ENCODE measurements at places on chromosomes 2 and 18. TPM values are rescaled to one million over a fixed set of nuclear protein-coding genes. Genes with fewer than 3 reads are reported as not detected.

GRCh38 chr2:169649278-169649677 is 44.9 kb downstream of the CFAP210 start:
- H3K4me3 ChIP-seq: no peak overlapping the region
- H3K27me3 ChIP-seq: peaks cover 6% of the 10 kb centered on the region
- DNase-seq: no peak
- H3K27ac ChIP-seq: no peak overlapping the region

DNA sequence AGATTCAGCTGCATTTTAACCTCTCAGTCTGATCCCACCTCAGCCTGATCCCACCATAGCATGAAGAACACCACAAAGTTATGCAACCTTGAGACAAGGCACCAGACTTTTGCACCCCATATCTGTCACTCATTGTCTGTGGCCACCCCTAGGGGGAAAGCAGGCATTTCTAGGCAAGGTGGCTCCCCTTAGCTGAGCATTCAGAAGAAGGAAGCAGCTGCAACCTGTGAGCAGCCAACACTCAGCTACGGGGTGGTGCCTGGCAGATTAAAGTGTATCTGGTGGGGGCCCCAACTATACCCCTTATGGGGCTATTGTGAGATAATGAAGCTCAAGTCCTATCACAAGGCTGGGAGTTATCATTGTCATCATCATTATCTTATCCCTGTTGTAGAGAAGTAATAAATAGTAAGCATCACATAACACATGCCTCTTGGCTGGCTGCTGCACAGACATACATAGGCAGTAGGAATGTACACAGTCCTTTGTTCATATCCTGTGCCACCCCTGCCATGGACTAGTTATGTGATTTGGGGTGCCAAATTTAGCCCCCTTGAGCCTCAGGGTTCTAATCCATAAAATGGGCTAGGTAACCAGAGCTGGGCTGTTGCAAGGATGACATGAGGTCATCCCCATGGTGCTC is 20.6 kb upstream of the TMEM163 start:
- peaks cover 11% of the 10 kb centered on the region for H3K27me3 ChIP-seq
- H3K4me1 ChIP-seq: peaks cover 50% of the 10 kb centered on the region
- H3K4me3 ChIP-seq: no peak overlapping the region
- H3K36me3 ChIP-seq: no peaks in the 10 kb centered on the region
- DNase-seq: no peak

- H3K4me1 ChIP-seq: peaks cover 25% of the 10 kb centered on the region
- H3K4me3 ChIP-seq: no peak overlapping the region
These were observed 124.1 kb downstream of the MEMO1 start for GRCh38 chr2:31886700-31887099.

- no peak overlapping the region for H3K27ac ChIP-seq
- H3K4me1 ChIP-seq: no peaks in the 10 kb centered on the region
- H3K36me3 ChIP-seq: no peaks in the 10 kb centered on the region
- peaks cover 5% of the 10 kb centered on the region for H3K27me3 ChIP-seq
- no peak overlapping the region for H3K4me3 ChIP-seq
These were observed 735.4 kb upstream of the FANCL start for GRCh38 chr2:58976375-58977071.

GRCh38 chr2:42977270-42978174 is 185.1 kb upstream of the HAAO start:
- H3K4me1 ChIP-seq: peaks cover 14% of the 10 kb centered on the region
- no peaks in the 10 kb centered on the region for H3K27me3 ChIP-seq
- no peaks in the 10 kb centered on the region for H3K36me3 ChIP-seq

GRCh38 chr2:171287611-171288010 is 126.9 kb upstream of the TLK1 start:
- H3K27ac ChIP-seq: no peak overlapping the region
- no peaks in the 10 kb centered on the region for H3K27me3 ChIP-seq
- no peaks in the 10 kb centered on the region for H3K4me1 ChIP-seq
- H3K4me3 ChIP-seq: no peak overlapping the region
- H3K36me3 ChIP-seq: no peaks in the 10 kb centered on the region

GRCh38 chr2:74188018-74188601 is 9.4 kb upstream of the MOB1A start:
- H3K27ac ChIP-seq: no peak overlapping the region
- no peak overlapping the region for H3K4me3 ChIP-seq
- H3K27me3 ChIP-seq: peaks cover 7% of the 10 kb centered on the region
- no peaks in the 10 kb centered on the region for H3K36me3 ChIP-seq

The C2orf66 gene
- not detected for total RNA-seq

The SERPINB12 gene
- total RNA-seq: not detected

DNA sequence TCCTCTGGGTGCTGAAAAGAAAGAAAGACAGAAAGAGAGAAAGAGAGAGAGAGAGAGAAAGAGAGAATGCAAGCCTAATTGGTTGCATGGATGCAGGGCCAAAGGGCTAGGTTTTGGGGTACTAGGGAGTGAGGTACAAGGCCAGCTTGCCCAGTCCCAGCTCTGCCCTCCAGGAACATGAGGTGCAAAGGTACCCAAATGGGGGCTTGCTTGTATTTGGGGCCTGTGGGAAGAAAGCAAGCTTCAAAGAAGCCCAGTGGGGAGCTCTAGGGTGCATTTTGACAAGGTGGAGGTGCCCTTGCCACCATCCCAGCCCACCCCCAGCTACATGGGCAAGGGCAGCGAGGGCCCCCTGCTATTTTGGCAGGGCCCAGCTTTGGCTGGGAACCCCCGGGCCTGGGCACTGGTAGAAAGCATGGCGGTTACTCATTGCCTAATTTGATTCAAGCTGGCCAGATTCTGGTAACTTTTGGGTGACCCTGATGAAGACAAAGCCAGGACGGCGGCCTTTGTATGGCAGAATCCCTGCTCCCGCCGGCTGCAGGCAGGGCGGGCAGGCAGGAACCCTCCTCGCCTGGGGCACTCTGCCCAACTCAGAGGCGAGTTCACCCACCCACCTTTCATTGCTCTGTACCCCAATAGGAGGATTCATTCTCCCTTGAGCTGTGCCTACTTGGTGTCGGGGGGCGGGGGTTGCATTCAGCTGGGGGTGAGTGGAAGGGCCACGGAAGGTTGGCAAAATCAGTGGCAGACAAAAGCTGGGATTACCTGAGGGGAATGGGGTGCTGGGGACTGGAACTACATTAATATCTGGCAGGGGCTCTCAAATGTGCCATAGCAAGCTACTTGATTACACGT is 537 bp upstream of the HOXD4 start:
- no peaks in the 10 kb centered on the region for H3K36me3 ChIP-seq
- H3K4me1 ChIP-seq: peaks cover 17% of the 10 kb centered on the region
- no peak for DNase-seq

GRCh38 chr2:70083344-70084156 is 3.7 kb upstream of the PCBP1 start:
- H3K4me3 ChIP-seq: peak overlapping the region; percentile 62
- DNase-seq: no peak
- H3K27me3 ChIP-seq: no peaks in the 10 kb centered on the region
- peaks cover 22% of the 10 kb centered on the region for H3K4me1 ChIP-seq
- H3K27ac ChIP-seq: peak overlapping the region; percentile 100

DNA sequence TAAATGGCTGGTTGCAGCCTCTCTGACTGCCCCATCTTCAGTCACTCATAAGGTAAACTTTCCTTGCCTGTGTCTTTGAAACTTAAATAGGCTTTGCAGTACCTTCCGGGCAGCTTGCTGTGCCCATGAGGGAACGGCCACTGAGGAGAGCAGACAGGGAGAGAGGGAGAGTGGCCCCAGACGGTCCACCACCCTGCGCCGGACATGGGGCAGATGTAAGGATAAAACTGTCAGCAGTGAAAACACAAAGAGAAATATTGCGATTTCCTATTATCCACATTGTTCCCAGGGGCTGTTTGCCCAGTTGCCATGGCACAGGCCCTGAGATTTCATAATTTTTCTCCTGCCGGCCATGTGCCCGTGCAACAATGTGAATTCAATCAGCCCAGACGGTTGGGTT is 265.9 kb upstream of the SALL3 start:
- no peaks in the 10 kb centered on the region for H3K4me1 ChIP-seq
- H3K27me3 ChIP-seq: peaks cover 12% of the 10 kb centered on the region
- no peak overlapping the region for H3K27ac ChIP-seq
- no peak overlapping the region for H3K4me3 ChIP-seq
- no peak for DNase-seq
